ENCODE measurements at places on chromosomes 1 and 21.

- DNase-seq, result no peak
Measured at GRCh38 chr1:119302011-119302410, 66.6 kb upstream of the HAO2 start.

- no peak for DNase-seq
Measured at GRCh38 chr1:242586360-242586680, 61.8 kb upstream of the PLD5 start.

- DNase-seq, result no peak
Measured at GRCh38 chr1:177122461-177123251, 41.9 kb downstream of the ASTN1 start.

GRCh38 chr1:42945164-42945563 lies 13.5 kb downstream of the SLC2A1 start:
- no peak for DNase-seq

GRCh38 chr21:17371450-17371849 lies 141.4 kb upstream of the CXADR start:
- no peak for DNase-seq

GRCh38 chr1:180000575-180000974 lies 46.0 kb downstream of the CEP350 start:
- DNase-seq, result no peak

DNA sequence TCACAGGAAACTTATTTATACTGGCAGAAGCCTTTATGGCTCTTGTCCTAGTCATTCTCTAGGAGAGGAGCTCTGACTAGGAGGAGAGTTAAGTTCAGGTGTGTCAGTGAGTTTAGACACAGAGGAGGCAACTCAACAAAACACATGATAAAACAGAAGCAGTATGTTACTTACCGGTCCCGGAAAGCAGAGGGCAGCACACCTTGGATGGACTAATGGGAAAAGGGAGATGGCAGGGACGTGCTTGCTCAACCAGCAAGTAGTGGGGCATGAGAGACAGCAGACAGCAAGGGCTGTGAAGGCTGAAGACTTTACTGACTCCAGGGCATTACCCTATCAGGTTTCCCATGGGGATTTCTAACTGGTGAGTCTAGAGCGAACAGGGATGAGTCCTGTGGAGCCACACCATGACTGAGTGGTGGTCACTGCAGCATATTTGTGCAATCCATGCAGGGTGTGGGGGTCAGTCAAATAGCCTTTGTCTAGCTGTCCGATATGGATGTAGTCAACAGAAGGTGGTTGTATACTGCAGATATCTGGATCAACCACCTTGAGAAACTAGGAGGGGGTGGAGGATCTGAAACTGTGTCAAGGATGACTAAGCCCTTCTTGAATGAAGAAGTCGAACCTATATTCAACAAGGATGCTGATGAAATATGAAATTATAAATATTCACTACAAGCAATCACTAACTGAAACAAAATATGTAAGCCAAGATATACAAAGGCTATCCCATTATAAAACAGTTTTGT lies 596.3 kb upstream of the CHRM3 start:
- DNase-seq, result no peak

DNA sequence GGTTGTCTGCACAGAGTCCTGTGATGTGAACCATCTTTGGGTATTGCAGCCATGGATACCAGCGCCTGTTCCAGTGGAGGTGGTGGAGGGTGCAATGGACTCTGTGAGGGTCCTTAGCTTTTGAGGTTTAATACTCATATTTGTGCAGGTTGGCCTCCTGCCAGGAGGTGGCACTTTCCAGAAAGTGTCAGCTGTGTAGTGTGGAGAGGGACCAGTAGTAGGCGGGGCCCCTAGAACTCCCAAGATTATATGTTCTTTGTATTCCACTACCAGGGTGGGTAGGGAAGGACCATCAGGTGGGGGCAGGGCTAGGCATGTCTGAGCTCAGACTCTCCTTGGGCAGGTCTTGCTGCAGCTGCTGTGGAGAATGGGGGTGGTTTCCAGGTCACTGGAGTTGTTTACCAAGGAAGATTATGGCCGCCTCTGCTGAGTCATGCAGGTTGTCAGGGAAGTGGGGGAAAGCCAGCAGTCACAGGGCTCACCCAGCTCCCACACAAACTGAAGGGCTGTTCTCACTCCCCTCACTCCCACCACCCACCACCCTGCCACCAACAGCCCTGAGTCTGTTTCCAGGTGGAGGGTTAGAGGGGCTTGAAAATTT lies 31.2 kb upstream of the ZNF678 start:
- no peak for DNase-seq

GRCh38 chr1:214006845-214007244 lies 19.1 kb downstream of the PROX1 start:
- no peak for DNase-seq

- DNase-seq, result no peak
Measured at GRCh38 chr1:230231774-230232145, 164.7 kb downstream of the GALNT2 start.

GRCh38 chr21:34826836-34827235 lies 158.0 kb downstream of the CLIC6 start:
- no peak for DNase-seq

DNA sequence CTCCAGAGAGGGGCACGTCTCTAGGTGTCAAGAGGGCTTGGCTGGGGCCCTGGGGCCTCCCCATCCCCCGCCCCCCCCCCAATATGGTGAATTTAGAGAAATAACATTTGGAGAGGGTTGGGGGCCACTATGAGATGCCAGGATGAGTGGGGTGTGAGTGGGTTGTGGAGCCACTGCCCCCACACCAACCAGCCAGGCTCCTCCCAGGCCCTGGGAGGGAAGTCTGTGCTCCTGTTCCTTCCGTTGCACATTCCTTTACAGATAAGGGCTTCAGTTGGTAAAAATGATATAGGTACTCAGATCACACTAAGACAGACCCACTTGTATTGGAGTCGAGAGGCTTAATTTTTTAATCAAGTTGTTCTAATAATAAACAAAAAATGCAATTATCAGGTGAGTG lies 585 bp upstream of the PLEKHA6 start:
- no peak for DNase-seq

GRCh38 chr1:2628191-2628932 lies 4.5 kb downstream of the MMEL1 start:
- no peak for DNase-seq

DNA sequence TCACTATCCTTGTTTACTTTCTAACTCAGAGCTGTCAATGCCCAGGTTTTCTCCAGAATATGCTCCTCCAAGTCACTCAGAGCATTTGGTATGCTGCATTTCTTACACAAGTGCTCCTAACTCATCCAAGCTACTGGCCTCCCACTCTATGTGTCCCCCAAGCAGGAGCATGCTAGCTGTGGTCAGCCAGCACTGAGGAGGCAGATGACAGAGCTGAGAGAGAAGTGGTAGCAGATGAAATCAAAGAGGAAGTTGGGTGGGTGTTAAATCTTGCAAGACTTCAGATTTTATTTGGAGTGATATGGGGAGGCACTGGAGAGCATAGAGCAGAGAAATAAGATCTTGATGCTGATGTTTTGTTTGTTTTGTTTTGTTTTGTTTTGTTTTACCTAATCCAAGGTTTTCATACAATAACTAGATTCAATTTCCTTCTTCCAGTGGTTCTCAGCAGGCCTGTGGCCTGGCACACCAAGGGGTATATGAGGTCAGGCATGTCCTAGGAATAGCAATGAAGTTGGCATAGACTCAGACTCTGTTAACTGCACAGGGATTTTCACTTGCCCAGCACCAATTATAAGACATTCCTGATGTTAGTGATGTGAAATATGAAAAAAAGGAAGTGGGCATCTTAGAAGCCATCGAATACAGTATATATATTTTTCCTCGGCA lies 3.1 kb upstream of the PGBD5 start:
- DNase-seq, result no peak

DNA sequence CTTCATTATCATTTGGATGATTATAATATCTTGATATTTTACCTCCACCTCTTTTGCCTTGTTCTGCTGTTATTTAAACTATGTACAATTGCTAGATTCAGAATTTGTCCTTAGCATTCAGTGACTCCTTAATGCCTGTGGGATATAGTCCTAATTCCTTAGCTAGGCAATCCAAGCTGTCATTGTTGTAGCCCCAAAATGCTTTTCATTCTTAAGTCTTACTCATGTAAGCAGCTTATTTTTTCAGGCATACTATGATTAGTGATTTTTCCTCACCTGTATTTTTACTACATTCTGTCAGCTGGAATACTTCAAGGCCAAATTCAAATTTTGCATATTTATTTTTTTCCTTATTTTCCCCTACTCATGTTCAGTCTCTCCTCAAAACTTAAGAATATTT lies 13.4 kb downstream of the PKN2 start:
- no peak for DNase-seq

DNA sequence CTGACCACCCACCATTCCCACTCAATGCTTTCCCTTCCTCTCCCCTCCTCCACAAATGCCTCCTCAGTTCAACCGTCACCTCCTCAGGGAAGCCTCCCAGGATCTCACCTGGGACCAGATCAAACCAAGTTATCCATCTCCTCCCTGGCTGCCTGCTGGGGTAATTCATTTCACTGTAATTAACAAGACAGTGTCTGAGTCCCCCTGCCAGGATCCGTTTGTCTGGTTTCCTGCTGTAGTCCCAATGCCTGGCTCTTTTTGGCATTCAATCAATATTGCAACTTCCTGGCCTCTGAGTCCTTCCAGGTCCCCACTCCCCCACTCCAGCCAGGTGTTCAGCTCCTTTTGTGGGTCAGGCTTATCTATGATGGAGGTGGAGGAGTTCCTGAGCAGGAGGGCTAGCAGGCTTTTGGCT lies 687.7 kb downstream of the PTPRU start:
- no peak for DNase-seq

GRCh38 chr1:90201467-90202358 lies 206.8 kb downstream of the ZNF326 start:
- no peak for DNase-seq

DNA sequence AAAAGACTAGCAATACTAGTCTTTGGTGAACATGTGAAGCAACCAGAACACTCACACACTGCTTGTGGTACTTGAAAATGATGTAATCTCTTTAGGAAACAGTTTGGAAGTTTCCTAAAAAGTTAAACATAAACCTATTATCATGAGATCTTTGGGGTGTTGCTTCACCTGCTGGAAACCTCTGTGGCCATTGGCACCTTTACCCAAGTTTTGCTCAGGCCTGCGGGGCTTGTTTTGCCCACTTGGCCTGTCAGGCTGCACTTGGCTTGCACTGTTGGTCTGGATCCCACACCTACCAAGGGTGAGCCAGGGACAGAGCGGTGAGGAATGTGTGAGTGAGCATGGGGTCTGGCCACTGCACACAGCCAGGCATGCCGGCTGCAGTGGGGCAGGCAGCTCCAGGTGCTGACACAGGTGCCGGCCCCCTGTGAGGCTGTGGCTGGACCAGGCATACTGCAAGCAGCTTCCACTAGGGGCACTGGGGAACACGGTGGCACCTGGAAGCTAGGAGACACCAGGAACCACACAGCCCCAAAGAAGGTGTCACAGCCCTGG lies 14.4 kb upstream of the FNBP1L start:
- DNase-seq, result no peak

GRCh38 chr21:17128132-17128531 lies 384.7 kb upstream of the CXADR start:
- no peak for DNase-seq

DNA sequence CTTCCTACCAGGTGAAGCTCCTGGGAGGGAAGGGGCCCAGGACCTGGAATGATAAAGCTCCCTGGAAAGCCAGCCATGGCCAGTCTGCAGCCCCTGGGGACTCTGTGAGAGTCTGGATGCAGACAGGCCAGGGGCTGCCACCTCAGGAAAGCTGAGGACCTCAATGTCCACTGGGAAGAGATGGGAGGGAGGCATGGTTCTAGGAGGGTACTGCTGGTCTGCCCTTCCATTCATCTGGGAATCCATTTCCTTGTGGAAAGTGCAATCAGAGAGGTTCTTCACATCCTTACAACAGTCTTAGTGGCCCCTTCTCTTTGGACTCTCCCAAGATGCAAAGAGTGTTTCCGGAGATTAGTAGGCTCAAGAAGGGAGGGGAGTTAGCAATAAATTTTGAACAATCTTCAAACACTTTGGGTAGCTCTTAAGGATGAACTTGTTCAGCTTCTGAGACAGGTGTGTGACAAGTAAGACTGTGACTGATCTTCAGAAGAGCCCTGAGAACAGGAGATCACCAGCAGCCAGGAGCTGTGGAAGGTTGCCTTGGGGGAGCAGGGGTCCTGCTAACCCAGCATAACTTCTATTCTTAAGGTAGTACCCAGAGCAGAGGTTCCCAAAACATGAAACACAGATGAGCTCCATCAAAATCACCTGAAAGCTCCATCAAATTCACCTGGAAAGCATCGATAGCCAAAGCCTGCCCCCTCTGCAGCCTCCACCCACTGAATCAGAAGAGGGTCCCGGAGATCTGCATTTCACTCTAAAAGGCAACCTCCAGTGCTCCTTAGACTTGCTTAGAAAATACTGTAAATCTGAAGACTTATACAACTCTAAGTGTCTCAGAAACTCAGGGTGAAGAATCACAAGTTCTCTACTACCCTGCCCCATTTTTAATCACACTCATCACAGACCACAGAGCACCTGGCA lies 616 bp upstream of the LAX1 start:
- DNase-seq, result no peak

GRCh38 chr21:42991992-42992740 lies 17.8 kb downstream of the PKNOX1 start:
- no peak for DNase-seq

- DNase-seq, result no peak
Measured at GRCh38 chr1:12475530-12475934, 142.5 kb downstream of the DHRS3 start.

All from amygdala (tissue), 56 donors.